ENCODE measurements at places on chromosomes 1 and 21.

DNA sequence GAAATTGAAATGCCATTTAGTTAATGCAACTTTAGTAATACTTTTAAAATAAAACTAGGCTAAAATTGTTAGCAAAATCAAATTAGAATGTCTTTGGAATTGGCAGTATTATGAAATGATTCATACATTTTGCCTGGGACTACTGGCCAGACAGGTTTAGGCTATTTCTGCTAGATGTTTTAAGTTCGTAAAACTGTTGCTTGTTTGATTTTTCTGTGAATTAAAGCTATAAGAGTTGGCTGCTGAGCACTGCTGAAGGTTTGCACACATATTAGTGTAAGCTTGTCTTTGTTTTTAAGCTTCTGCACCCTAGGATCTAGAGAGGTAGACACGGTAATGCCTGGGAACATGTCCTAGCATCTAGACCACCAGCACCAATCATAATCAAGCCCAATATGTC lies 1094.6 kb upstream of the ADGRL4 start:
- no peak for DNase-seq

- DNase-seq: no peak
Observed at GRCh38 chr1:236687273-236687672, 974 bp downstream of the ACTN2 start.

DNA sequence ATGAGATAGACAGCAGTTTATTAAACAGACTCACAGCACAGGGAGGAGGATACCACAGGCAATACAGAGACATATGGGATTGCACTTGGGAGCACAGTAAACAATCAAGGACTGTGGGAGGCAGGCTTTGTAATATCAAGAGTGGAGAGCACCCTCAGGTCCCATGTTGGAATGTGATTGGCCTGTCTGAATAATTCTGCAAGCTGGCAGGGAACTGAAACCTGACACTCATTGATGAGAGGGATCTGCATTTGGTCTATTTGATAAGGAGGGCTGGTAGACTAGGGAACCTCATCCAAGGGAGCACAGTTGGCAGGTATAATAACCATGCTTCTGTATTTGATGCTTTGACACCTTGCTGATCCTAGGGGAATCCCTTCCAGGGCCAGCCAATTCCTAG lies 69.9 kb upstream of the PRMT6 start:
- DNase-seq: no peak

DNA sequence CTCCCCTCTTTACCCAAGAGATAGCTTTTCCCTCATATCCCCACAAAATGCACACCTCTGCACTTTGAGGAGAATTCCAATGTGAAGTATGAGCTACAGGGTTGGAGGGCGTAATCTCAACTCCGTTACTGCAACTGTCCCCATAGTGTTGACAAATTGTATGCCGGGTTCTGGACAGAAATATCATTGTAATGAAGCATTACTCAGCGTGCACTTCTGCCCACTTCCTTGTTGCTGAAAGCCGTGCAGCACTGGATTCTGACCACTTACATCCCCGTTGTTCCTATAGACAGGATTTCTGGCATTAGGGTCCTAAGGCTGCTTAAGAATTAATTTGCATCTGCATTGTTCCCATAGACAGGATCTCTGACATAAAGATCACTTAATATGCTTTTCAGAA lies 205.6 kb downstream of the RHOU start:
- DNase-seq: peak; percentile 58

DNA sequence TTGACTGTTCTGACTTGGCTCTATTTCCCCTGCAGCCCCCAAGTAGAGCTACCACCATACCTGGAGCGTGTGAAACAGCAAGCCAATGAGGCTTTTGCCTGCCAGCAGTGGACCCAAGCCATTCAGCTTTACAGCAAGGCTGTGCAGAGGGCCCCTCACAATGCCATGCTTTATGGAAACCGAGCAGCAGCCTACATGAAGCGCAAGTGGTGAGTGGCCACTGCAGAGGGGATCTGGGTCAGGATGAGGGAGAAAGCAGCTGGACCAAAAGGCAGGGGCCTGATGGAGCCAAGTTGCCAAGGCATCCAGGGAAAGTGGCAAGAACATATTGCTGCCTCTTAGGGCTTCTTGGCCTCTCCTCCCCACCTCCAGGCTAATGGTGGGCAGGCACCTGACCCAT lies 24.1 kb upstream of the TMEM222 start:
- no peak for DNase-seq

- no peak for DNase-seq
Observed at GRCh38 chr1:168689726-168690602, 39.0 kb downstream of the DPT start.

- no peak for DNase-seq
Observed at GRCh38 chr1:9753121-9753531, 70.6 kb downstream of the CLSTN1 start.

- DNase-seq: no peak
Observed at GRCh38 chr1:147579532-147579931, 38.2 kb downstream of the BCL9 start.

- DNase-seq: no peak
Observed at GRCh38 chr1:201766131-201766866, 62.7 kb upstream of the IPO9 start.

DNA sequence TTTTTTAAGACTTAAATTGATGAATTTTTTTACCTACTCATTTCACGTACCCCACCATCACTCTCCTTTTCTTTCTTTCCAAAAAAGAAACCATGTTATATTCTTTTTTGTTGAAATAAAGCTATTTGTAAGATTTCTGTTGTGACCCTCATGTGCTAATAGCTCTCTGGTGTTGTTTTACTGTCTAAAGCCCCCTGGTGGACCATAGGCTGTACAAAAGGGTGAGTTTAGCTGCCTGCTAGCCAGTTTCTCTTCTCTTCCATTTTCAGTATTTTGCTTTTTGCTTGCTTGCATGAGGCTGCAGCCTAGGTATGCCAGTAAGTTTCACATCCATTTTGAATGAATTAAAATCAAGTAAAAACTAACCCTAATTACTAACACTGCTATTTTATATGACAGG lies 15.6 kb upstream of the VAMP3 start:
- DNase-seq: no peak

GRCh38 chr1:106678279-106679050 lies 378.0 kb upstream of the PRMT6 start:
- DNase-seq: no peak

DNA sequence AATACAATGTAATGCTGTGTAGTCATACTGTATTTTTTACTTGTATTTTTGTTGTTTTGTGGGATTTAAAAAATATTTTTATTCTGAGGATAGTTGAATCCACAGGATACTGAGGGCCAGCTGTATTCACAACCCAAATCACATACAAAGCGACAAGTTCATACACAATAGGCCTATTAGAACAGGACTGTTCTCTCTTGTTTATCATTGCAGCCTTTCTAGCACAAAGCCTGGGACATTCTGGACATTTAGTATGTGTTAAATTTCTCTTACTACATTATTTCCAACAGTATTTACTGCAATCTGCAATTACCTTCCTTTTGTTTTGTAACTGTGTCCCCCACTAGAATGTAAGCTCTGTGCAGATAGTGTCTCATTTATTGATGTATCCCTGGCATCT lies 65.4 kb downstream of the SLC35A3 start:
- no peak for DNase-seq

- no peak for DNase-seq
Observed at GRCh38 chr1:107979926-107980325, 14.9 kb upstream of the VAV3 start.

GRCh38 chr1:95548211-95548610 lies 314.2 kb downstream of the RWDD3 start:
- no peak for DNase-seq

GRCh38 chr1:54134295-54134694 lies 18.5 kb downstream of the CDCP2 start:
- DNase-seq: no peak

- no peak for DNase-seq
Observed at GRCh38 chr1:47720111-47720510, 277.1 kb downstream of the TRABD2B start.

DNA sequence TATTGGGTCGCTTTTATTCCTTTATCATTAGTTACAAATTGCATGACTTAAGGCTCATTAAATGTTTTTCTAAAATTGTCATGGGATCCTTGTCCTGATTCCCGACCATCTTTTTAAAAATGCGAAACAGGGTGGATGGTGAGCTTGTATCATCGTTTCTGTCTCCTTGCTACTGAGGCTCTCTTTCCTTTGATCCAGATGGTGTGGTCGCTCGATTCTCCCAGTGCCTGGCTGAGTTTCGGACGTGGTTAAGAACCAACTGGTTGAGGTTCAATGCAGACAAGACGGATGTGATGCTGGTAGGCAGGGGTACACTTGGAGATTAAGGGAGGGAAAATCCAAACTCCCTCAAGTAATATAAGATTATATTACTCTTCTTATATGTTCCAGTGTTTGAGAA lies 1.2 kb downstream of the MIER1 start:
- DNase-seq: no peak

- no peak for DNase-seq
Observed at GRCh38 chr1:245580651-245581050, 425.9 kb downstream of the KIF26B start.

- no peak for DNase-seq
Observed at GRCh38 chr1:2135941-2136340, 58.6 kb downstream of the FAAP20 start.

- no peak for DNase-seq
Observed at GRCh38 chr1:30009720-30010119, 713.7 kb downstream of the MATN1 start.

DNA sequence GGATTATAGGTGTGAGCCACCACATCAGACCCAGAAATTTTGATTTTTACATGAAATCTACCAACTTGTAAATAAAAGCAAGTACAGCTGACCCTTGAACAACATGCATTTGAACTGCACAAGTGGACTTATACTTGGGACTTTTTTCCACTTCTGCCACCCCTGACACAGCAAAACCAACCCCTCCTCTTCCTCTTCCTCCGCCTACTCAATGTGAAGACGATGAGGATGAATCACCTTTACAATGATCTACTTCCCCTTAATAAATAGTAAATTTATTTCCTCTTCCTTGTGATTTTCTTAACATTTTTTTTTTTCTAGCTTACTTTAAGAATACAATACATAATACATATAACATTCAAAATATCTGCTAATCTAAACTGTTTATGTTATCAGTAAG lies 17.5 kb upstream of the YRDC start:
- peak; percentile 82 for DNase-seq

DNA sequence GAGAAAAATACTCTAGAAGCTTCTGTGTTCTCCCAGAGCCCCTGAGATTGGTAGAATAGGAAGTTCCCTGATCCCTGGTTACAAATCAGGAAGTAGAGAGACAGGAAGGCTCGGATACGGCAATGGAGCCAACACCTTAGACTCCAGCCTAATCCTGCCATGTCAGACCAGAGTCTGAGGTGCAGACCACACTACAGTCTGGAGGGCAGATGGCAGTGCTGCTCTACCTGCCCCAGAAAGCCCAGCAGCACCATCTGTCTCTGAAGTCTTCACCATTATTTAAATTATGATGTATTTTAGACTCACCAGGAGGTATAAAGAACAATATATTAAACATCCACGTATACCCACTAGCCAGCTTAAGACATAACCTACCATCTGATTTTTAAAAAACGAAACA lies 93.0 kb downstream of the MTR start:
- no peak for DNase-seq

GRCh38 chr1:90591355-90591969 lies 125.6 kb downstream of the BARHL2 start:
- DNase-seq: no peak

GRCh38 chr21:41048145-41048544 lies 119.8 kb upstream of the BACE2 start:
- DNase-seq: no peak

DNA sequence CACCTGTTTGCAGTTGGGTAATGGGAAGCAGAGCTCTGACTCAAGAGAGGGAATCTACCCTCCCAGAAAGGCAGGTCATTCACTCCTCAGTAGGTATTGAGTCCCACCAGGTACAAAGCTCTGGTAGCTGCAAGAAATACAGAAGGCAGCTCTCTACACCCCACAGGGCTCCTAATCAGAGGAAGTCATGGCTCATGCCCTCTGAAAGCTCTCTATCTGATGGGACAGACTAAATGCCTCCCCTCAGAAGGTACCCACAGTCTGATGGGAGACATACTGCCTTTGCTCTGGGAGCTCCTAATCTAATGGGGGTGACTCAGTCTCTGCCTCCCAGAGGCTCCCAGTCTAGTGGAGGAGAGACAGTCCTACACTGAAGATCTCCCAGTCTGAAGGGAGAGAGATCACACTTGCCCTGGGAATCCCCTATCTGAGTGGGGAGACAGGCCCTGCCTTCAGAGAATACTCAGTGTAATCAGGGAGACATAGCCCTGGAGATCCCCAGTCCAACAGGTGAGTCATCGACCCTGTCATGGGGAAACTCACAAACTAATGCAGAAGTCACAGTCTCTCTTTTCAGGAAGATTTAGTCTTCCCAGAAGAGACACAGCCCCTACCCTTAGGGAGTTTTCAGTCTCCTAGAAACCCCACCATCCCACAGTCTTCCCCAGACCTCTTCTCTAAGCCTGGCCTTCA lies 23.7 kb downstream of the CAMK1G start:
- DNase-seq: peak; percentile 99

DNA sequence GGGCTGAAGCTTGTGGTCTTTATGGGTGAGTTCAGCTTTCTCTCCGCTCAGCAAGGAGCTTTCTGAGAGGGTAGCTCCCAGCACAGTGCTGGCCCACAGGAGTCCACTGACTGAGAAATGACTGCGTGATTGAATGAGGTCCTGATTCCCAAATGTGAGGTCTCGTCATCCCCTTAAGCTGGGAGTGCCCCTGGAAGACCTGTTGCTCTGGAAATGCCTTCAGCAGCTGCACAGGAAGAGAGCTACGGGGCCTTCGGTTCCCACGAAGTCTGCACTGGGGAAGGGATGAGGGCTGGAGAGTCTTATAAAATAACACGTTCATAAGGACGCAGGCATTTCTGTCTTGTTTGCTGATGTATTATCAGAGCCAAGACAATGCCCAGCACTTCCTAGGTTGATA lies 14.0 kb downstream of the TNNT2 start:
- DNase-seq: no peak

DNA sequence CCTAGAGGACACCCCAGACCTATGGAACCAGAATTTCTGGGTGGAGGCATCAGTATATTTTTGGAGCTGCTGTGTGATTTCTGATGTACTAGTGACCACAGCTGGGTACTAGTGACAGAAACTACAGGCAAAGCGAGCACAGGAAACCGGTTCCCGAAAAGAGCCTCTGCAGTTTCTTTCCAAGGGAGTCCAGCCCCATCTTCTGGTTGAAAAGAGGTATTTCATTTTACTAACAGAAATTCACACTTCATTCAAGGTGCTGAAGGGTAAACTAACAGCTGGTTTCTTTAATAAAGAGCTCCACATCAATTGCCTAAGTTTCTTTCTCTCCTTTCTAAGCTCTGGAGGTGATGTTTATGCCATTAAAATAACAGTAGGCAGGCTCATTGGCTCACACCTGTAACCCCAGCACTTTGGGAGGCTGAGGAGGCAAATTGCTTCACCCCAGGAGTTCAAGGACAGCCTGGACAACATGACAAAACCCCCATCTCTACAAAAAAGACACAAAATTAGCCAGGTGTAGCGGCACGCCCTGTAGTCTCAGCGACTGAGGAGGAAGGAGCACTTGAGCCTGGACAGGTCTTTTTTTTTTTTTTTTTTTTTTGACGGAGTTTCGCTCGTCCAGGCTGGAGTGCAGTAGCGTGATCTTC lies 22.0 kb downstream of the THAP3 start:
- DNase-seq: peak; percentile 42

GRCh38 chr1:16111771-16112595 lies 38.5 kb upstream of the FAM131C start:
- no peak for DNase-seq
